ENCODE measurements at places on chromosomes 7 and 10. TPM values are rescaled to one million over a fixed set of nuclear protein-coding genes. Genes with fewer than 3 reads are reported as not detected.

PTPN20 gene
- total RNA-seq: 5.3 TPM

NANOS1 gene
- total RNA-seq: 3.5 TPM

MPP7 gene
- total RNA-seq: 7.8 TPM

INA gene
- not detected for total RNA-seq

PRLHR gene
- not detected for total RNA-seq

DKK1 gene
- 3.3 TPM for total RNA-seq

RNF133 gene
- total RNA-seq: 1.1 TPM

SLC18A3 gene
- not detected for total RNA-seq

FGF8 gene
- total RNA-seq: 0.62 TPM

KCNH2 gene
- 3.2 TPM for total RNA-seq

GRCh38 chr10:20582041-20582440 is 315.1 kb downstream of the NEBL start:
- DNase-seq: no peak

DNA sequence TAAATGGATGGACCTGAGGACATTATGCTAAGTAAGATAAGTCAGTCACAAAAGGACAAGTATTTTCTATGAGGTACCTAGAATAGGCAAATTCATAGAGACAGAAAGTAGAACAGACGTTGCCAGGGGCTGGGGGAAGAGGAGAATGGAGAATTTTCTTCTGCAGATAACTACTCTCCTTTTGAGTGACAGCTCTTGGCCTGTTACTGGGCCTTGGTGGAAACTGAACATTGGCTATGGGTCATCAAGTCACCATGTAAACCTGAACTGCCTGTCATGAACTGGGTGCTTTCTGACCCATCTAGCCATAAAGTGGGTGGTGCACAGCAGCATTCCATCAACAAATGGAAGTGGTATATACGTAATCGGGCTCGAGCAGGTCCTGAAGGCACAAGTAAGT is 29.3 kb upstream of the NFE2L3 start:
- DNase-seq: no peak

DNA sequence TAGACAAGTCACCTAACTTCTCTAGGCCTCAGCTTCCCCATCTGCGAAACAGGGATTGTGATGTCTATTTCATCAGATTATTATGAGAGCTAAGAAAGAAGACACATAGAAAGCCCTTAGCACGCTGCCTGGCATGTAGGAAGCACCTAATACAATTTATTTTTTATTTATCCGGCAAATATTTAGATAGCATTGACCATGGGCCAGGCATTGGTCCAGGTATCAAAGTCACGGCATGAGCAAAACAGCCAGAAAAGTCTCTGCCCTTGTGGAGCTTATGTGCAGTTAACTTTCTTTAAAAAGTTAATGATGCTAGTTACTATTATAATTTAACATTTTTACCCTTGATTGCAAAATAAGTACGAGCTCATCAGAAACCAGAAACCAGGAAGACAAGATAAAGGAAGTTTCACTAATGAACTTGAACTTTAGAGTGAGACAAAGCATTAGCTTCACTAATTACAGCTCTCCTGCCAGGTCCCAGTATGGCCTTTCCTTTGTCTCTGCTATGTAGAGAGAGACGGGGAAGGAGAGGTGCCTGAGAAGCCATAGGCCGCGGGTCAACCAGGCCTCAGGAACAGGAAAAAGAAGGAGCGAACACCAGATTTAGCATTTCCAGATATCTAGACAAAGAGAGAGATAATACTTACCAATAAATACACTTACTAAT is 139.5 kb upstream of the ADAM12 start:
- DNase-seq: no peak

DNA sequence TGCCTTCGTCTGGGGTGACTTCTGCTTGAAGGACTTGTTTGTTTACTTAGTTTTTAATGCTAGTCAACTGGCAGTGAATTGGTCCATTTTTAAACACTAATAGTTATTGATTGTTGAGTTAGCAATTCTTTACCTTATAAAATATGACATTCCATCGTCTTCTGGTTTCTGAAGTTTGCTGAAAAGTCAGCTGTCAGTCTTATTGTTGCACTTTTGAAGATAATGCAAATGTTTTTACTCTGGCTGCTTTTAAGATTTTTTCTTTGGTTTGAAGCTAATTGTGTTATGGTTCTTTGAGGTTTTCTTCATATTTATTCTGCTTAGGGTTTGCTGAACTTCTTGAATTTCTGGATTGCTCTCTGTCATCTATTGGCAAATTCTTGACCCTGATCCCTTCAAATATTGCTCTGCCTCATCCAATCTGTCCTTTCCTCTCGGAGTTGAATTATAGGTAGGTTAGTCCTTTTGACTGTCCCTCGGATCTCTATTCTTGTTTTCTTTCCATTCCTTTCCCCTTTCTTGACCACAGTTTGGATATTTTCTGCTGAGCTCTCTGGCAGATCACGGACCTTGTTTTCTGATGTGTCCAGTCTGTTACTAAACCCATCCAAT is 24.2 kb downstream of the MGMT start:
- DNase-seq: no peak

GRCh38 chr7:124762611-124763143 is 2.9 kb downstream of the GPR37 start:
- DNase-seq: no peak

DNA sequence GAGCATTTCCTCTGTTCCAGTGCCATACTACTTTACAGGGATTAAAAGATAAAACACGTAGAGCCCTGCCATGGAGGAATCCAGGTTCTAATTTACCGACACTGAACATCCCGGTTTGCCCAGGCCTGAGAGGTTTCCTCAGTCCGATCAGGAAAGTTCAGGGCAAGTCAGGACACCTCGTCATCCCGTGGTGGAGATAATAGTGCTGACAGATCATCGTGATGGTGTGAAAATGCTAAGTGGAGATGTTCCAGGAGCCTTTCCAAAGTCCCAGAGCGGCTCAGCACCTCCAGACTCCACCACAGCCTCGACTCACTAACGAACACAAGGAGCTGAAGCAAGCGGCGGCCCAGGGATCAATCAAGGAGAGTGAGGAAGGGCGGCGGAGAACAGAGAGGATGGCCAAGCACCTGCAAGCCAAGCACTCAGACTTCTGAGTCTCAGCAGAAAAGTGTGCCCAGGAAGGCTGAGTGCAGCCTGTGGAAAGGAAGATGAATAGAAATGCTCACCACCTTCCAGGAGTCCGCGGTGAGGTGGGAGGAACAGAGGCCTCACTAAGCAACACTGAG is 103.7 kb upstream of the VWC2 start:
- DNase-seq: no peak

DNA sequence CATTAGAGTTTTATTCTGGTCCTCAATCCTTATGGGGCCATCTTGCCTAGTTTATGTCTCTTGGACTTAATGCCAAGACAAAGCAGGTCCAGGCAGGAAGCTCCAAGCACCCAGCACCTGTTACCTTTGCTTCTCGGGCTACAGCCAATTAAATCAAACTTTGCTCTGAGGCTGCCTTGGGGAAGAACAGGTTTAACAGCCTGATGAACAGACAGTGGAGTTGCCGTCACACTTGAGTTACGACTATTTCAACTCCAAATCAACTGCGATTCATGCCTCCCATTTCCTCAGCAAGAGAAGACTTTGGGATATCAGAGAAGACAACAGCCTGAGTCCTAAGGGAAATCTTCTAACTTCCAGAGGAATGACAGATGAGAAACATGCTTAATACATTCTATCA is 62.2 kb downstream of the XPNPEP1 start:
- DNase-seq: no peak

GRCh38 chr7:41169317-41169716 is 533.6 kb downstream of the INHBA start:
- no peak for DNase-seq

GRCh38 chr10:100297242-100297641 is 10.8 kb upstream of the BLOC1S2 start:
- DNase-seq: no peak

GRCh38 chr10:90959826-90960225 is 38.9 kb upstream of the ANKRD1 start:
- no peak for DNase-seq

DNA sequence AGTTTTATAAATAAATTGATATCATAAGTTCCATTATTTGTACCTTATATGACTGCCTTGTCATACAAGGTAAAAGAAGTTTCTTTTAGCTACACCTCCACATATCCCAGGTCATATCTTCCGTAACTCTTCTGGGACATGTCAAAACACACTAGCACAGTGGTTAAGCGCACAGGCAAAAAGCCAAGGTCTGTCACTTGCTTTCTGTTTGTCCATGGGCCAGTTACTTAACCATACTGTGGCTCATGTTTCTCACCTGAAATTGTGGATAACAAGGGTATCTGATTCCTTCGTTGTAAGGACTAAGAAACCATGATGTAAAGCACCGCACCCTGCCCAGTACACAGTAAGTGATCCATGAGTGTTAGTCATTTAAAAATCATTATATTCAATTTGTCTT is 56.2 kb downstream of the SEMA3D start:
- DNase-seq: no peak

- no peak for DNase-seq
Observed at GRCh38 chr7:102097601-102098161, 189.0 kb upstream of the SH2B2 start.

DNA sequence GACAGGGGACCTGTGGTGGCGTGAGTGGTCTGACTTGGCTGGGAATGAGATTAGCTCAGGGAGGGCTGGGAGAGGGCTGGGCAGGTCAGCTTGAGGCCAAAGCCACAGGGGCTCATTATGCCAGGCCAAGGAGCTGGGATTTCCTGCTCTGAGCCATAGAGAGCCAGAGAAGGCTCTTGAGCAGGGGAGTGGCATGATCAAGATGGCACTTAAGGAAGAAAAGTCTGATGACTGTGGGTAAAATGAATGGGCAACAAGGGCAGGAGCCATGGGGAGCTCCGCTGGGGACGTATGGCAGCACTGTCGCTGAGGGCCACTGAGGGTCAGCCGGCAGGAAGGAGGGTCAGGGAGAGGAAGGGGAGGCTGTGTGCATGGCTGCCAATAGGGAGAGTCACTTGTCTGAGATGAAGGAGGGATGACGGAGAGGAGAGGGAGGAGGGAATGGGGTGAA is 5.8 kb downstream of the ANTXRL start:
- DNase-seq: peak; percentile 19

DNA sequence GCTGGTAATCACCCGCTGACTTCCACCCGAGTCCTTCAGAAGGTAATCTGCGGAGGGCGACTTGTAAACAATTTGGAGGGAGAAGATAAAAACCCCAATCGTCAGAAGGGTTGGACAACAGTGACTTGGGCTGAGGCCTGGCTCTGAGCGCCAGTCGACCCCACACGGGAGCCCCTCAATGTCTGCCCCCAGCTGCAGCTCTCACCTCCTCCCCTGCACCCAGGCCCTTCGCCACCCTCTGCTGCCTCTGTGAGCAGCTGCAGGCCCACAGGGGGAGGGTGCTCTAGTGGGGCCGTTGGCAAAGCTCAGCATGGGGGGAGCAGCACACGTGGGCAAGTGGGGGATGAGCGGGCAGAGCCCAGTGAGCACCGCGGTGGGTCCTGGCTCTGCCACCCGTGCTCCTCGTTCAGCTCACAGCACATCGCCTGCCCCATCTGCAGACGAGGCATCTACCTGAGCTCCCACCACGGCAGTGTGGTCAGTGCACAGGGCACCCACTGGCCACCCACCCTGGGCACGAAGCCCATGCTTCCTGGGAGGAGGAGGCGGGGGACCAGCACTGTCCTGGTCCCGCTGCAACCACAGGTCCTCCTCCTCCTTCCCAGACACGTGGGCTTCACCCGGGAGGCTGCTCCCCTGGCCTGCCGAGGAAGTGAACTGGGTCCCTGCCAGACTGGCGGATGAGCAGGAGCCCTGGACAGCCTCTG is 280.5 kb downstream of the ELFN1 start:
- DNase-seq: no peak

Measured in sciatic nerve (tissue), 2 donors.